Stimulated activated CD8-positive, alpha-beta memory T cell treated with anti-CD3 and anti-CD28 coated beads, Interleukin-2, amount 100 ng/mL, for 1 hour (primary cell): ENCODE measurements at places on chromosomes 13 and 19.

GRCh38 chr13:21458451-21458812, 671 bp downstream of the ZDHHC20 start:
- DNase-seq: peak; percentile 11

DNA sequence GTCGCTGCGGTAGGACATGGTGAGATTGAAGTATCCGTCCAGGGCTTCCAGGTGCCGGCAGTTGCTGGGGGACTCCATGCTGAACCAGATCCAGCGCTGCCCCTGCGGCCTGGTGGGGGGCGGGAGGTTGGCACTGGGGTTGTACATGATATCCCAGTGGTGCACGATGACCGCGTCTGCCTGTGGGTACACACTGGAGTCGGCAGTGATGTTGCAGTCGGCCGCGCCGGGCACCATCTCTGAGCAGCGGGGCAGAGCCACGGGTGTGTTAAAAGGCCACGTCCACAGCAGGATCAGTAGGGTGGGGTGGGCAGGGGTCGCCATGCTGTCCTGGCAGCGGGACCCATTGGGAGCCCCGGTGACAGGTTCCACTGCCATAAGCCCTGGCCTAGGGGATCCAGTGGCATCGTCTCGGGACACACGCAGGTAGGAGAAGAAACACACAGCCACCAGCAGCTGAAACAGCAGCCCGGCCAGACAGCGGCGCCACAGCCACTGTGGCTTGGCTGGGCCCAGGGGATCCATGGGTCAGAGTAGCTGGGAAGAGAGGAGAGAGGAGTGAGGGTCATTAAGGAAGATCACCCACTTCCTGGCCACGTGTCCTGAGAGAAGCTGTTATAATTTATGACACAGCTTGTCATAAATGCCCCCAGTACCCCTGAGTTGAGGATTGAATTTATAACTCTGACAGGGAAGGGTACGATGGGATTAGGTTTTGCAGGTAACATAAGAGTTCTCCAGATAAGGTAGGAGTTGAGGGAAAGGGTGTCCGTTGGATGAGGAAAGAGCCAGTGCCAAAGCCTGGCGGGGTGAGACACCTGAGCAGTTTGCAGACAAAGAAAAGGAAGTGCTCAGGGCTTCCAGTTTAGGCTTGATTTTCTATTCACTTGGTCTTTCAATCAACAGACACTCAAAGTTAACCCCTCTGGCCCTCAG, 2.9 kb downstream of the FUT5 start:
- DNase-seq: no peak

GRCh38 chr19:12064590-12065538, at the start of gene ZNF844:
TSS of gene ZNF844 (plus strand) at chr19:12064731. CDS start at chr19:12064874, 143 bp downstream.
- DNase-seq: peak; percentile 43

DNA sequence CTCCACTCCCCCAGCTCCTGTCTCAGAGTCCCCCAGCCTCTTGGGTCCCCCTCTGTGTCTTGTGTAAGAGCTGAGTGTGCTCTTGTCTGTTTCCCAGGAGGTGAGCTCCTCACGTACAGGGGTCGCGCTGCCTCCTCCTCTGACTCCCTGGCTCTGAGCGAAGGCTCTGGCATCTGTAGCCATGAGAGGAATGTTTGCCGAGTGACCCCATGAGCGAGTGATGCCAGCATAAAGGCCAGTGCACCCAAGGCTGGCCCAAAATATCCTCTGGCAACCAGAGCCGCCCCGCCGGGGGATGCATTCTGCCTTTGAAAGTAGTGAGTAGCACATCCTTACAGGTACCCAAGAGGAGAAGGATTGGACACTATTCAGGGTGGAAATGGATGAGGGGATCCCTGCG, 26.2 kb upstream of the C19orf12 start:
- DNase-seq: no peak

GRCh38 chr13:113317031-113317430, 20.0 kb downstream of the LAMP1 start:
- no peak for DNase-seq

DNA sequence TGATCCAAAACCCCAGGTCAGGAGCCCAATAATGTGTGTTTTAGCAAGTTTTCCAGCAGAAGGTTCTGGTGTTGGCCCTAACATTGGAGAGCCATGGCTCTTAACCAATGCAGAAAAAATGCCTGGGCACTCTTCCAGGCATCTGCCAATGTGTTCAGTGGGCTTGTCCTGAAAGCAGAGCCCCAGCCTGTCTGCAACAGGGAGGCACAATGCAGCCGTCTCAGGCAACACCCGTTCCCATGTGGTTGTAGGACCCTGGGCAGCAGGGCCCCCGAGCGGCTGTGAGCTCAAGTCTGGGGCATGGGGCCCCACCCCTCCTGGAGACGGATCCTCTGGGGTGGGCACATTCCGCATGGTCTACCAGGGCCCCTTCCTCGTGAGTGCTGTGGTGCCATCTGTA, 58.1 kb upstream of the SIAH3 start:
- DNase-seq: no peak

DNA sequence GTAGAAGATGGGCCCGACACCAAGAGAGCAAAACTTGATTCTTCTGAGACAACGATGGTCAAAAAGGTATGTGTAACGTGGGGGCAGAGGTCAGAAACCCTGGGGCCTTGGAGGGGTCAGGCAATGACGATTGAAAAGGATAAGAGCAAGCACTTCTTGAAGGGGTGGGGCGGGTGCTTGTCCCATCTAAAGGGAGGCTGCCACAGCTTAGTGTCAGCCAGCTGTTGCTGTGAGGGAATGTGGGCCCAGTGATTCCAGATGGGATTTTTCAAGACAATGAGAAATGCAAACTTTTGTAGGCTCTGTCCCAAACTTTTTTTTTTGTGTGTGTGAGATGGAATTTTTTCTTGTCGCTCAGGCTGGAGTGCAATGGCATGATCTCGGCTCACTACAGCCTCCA, 24.5 kb downstream of the SAE1 start:
- no peak for DNase-seq

DNA sequence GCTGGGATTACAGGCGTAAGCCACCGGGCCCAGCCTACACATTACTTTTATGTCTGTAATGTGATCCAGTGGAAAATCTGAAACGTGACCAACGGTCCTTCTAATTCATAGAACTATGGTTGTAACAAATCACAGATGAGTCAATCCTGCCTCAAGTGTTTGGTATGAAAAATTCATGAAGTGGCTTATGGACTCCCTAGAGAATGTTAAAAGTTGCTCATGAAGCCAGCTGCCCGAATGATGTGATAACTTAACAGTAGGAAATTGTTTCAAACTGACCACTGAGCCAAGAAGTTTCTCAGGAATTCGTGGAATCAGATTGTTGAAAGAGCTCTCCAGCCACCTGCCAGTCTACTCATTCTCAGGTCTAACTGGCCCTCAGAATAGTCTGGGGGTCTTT, 59.4 kb upstream of the FARP1 start:
- DNase-seq: no peak

DNA sequence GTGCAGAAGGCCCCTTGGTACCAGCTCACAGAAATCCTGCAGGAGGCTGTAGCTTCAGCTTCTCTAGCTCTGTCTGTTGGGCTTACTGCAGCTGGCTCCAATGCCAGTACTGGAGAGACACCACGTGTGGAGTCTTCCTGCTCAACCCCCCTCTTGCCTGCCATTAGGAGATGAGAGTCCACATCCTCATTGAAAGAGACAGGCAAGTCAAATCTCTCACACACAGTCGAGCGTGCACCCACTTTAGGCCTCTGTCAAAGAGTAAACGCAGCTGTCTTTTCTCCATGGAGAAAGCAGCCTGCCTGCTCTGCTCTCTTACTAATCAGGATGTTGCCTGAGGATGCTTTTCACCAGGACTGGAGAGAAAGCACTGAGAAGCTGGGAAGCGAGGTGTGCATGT, 523.0 kb upstream of the NBEA start:
- no peak for DNase-seq

- DNase-seq: no peak
Measured at GRCh38 chr13:46688306-46688705, 108.7 kb downstream of the ESD start.

DNA sequence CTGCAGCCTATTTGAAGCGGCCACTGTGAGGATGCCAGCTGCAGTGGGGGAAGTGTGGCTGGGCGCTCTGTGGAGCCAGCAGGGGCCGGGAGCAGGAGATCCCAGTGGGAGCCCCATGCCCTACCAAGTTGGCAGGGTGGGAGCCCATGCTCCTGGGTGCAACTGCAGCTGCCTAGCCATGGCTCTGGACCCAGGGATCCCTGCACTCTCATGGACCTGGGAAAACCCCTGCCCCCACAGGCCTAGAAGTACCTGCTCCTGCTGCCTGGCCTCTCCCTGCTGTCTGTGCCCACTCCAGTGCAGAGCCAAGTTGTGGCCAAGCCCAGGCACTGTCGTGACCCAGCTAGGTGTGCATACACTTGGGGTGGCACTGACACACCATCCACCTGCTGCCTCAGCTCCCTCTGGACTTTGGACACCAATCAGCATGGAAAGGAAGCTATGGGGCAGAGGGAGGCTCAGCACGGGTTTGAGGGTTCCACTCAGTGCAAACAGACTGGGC, 20.9 kb downstream of the LIG4 start:
- no peak for DNase-seq

DNA sequence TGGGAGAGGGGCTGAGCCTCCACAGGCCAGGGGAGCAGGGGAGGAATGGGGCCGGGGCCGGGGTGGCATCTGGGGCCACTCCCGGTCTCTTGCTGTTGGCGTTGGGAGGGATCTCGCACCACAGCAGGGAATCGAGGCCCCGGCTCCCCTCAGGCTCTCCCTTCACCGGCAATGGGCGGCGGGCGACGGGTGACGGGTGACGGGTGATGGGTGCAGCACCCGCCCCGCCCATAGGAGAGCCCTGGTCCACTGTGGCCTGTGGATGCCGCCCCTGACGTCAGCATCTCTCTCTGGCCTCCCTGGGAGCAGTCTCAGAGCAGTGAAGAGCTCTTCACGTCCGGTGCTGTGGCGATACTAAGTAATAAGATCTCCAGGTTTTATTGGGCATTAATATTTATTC, 133.6 kb downstream of the KDM4B start:
- DNase-seq: no peak

GRCh38 chr13:43648733-43649132, 138.0 kb downstream of the ENOX1 start:
- DNase-seq: no peak

DNA sequence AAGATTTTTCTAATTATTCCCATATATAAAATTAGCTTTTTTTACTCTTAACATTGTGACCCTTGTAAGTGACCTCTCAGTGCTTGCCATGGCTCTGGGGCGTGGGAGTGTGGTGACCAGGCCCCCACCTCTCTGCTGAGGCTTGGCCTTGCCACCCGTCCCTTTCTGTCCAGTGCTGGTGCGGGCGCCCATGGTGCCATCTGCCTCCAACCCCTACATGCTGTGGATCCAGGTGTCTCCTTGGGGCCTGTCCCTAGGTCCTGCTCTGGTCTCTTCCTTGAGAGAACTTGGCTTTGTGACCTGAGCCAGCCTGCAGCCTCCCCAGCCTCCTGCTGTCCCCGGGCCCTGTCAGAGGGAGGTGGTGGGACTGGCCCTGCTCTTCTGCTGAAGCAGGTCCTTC, 27.4 kb downstream of the TFDP1 start:
- no peak for DNase-seq

GRCh38 chr13:48853728-48854102, 122.0 kb upstream of the FNDC3A start:
- DNase-seq: no peak
